ENCODE measurements at places on chromosomes 1 and 21.

- no peak for DNase-seq
Observed at GRCh38 chr1:87224201-87224600, 104.5 kb upstream of the LMO4 start.

DNA sequence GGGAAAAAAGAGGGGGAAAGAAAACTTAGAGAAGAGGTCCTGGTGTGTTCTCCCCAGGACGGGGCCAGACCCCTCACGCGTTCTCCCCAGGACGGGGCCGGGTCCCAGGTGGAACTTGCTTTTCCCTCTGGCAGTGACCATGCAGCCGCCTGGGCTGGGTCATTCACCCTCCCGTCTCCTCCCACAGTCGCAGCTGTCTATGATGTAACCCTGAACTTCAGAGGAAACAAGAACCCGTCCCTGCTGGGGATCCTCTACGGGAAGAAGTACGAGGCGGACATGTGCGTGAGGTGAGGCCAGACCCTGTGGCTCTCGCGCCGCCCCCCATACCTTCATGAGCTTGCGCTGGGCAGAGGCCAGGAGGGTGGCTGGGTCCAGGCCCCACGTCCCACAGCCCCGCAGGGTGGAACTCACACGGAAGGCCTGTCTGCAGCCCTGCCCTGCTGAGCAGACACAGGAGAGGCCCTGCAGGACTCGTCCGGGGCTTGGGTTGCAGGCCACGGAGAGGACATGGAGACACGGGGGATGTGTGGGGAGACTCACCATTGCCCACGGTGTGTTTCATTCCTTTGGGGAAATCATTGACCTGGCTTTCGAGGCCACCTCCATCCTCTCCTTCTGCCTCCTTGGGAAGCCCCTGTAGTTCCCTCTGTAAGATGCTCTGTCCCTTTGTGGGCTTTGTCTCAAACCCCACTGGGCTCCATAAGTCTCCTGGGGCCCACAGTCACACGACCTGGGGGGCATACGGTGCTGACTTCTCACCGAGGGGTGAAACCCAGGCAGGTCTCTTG lies 40.7 kb upstream of the TRAPPC10 start:
- no peak for DNase-seq

DNA sequence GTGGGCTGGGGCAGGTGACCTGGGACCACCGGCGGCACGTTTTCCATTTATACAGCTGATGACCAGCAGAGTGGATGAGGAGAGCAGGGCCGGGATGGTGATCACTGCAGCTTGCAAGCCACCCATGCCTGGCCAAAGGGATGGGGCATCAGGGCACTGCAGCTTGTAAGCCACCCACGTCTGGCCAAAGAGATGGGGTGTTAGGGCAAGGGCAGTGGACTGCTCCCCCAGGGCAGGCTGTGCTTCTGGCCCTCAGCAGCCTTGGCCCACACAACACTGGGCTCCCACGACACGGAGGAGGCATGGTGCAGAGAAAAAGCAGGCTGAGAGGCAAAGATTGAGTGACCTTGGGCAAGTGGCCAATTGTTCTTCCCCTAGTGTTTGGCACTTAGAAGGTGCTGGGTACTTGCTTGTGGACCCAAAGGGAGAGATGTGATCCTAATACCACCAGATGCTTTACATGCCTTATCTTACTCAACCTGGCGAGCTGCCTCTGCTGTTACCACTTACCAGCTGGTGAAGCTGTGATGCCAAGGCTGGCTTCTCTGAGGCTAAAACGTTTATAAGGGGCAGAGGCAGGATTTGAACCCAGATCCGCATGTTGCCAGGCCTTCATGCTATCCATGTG lies 48.3 kb downstream of the TRIM62 start:
- no peak for DNase-seq

GRCh38 chr1:24874056-24874455 lies 56.0 kb downstream of the RUNX3 start:
- no peak for DNase-seq

DNA sequence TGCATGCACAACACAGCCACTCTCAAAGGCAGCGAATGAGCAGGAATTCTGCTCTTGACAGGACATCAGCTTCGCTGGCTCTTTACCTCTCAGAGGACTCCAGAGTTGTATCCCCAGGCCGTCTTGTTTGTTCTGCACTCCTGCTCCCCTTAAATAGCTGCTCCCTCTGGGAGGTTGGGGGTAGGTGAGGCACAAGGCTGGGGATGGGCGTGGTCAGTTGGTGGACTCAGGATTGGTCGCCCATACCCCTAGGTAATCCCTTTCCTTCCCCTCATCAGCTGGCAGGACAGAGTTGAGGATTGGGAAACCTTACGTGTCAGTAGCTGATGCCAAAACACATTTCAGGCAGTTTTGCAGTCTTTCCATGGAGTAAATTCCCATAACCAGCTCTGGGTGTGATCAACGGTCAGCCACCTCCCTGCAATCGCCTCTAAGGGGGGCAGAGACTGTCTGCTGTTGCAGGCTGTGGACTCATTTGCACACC lies at the start of gene PLA2G2A:
Gene PLA2G2A (minus strand): TSS at position 125 of the 484 bp plus-strand sequence. CDS start 845 bp downstream, outside the sequence.
- no peak for DNase-seq

DNA sequence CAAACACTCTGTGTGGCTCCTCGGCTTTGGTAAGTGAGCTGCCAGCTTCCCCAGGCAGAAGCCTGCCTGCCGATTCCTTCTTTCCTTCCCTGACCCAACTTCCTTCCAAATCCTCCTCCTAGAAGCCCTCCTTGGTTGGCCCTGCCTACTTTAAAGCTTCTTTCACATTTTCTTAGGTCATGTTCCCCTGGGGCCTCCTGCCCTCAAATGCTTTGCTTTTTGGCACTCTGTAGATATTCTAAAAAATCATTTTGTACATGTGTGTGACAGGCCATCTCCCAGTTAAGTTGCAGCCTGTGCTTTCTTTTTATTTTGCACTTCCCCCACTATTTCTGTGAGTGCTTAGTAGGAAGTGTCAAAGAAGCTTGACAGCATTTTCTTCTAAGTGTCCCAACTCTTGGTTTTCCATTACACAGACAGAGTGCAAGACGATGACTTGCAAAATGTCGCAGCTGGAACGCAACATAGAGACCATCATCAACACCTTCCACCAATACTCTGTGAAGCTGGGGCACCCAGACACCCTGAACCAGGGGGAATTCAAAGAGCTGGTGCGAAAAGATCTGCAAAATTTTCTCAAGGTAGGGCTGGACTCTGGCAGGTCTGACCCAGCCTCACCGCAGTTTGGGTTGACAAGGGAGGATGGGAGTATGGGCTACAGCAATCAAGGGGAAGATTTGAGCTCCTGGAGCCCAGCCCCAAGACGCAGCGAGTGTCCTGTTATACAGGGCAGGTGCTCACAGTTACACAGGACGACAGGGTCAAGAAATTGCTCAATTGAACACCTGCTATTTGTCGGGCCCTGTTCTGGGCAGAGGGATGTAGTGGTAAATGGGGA lies at the start of gene S100A9:
Gene S100A9 (plus strand): TSS at position 2 of the 838 bp plus-strand sequence. CDS start 430 bp downstream, at position 432.
- no peak for DNase-seq

GRCh38 chr1:180152588-180152987 lies 2.1 kb upstream of the QSOX1 start:
- no peak for DNase-seq

DNA sequence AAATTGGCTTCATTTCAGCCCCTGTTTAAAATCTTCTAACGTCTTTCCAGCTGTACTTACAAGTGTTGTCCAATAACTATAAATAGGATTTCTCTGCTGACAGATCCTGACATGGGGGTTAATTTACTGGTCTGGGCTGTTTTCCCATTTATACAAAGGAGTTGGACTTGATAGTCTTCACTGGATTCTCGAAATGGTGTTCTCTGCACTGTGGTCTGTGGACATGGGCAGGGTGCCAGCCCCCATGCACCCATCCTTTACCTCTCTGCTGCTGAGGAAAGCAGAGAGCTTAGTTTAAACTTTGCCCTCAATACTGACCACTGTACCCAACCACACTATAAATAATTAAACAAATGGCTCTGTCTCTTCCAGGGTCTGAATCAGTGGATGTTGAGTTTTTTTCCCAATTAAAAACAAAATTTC lies 5.2 kb downstream of the DIO1 start:
- DNase-seq, result no peak

- DNase-seq, result no peak
Observed at GRCh38 chr21:31889460-31889859, 16.6 kb downstream of the HUNK start.

DNA sequence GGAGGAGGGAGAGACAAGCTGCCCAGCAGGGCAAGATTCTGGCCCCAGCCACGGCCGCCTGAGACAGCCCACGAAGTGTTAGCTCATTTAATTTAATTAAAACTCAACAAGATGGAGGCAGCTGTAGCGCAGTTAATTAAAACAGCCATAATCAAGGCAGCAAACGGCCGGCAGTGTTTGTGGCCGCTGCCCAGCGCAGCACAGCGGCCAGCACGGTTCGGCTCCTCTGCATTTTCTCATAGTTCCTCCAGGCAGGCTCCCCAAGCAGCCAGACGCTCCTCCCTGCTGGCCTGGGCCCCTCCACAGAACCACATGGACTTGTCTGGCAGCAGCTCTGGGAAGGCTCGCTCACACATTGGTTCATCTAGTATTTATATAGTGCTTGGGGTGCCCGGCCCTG lies 40.0 kb downstream of the PTPRF start:
- DNase-seq, result no peak

DNA sequence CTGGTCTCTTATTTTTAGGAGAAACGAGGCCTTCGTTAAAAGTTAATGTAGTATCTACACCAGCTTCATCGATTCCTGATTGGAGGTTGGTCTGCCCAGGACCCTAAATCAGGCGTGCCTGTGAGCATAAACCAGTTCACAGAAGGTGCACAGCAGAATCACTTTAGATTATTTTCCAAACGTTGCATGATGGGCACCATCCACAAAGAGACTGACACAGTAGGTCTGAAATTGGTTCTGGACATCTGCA lies 256 bp upstream of the TARBP1 start:
- no peak for DNase-seq

GRCh38 chr1:13737398-13737797 lies 37.4 kb downstream of the PRDM2 start:
- no peak for DNase-seq

DNA sequence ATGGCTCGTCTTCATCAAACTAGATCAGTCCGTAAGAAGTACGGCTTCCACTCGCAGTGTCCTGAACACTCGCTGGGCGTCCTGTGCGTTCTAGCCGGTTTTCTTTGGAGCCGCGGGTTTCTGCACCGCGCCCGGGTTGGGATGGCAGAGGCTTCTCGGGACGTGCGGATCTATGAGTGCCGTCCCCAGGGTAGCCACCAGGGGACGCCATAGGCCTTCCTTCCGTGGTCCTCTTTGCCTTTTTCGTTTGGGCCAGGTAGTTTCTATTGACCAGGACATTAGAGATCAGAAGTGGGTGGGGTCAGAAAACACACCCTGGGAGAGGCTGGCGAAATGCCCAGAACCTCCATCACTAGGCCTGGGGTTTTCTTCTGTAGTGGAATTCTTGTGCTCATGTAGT lies 273.8 kb downstream of the FAM72C start:
- DNase-seq, result no peak

GRCh38 chr21:44010429-44010828 lies 1.7 kb upstream of the TRAPPC10 start:
- DNase-seq, result no peak

DNA sequence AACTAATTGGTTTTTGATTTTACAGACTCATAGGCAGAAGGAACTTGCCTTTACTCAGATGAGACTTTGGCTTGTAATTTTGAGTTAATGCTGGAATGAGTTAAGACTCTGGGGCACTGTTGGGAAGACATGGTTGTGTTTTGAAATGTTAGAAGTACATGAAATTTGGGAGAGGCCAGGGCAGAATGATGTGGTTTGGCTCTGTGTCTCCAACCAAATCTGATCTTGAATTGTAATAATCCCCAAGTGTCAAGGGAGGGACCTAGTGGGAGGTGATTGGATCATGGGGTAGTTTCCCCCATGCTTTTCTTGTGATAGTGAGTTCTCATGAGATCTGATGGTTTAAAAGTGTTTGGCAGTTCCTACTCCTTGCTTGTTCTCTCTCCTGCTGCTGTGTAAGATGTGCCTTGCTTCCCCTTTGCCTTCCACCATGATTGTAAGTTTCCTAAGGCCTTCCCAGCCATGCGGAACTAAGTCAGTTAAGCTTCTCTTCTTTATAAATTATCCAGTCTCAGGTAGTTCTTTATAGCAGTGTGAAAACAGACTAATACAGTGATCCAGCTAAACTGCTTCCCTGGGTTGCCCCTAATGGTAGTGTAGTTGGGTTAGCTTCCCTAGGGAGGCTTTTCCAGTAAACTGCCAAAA lies 10.2 kb downstream of the CPT2 start:
- no peak for DNase-seq

- no peak for DNase-seq
Observed at GRCh38 chr1:198936371-198937083, 297.7 kb downstream of the PTPRC start.

- DNase-seq, result no peak
Observed at GRCh38 chr1:188708795-188709535, 1768.7 kb downstream of the BRINP3 start.

DNA sequence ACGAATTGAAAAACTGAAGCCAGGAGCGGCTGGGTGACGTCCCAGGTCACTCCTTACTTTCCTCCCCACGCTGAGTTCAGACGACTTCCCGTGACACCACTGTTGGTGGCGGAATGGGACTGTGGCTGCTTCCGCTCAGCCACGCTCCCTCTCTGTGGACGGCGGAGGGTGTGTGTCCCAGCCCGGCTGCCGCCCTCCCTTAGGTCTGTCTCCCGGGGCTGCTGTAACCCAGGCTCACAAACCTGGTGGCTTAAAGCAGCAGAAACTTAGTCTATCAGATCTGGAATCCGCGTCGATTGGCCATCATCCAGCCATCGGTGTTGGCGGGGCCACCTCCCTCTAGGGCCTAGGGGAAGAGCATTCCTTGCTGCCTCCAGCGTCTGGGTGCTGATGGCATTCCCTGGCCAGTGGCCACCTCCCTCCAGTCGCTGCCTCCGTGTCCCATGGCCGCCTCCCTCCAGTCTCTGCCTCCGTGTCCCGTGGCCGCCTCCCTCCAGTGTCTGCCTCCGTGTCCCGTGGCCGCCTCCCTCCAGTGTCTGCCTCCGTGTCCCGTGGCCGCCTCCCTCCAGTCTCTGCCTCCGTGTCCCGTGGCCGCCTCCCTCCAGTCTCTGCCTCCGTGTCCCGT lies 17.5 kb downstream of the TRPM2 start:
- no peak for DNase-seq

DNA sequence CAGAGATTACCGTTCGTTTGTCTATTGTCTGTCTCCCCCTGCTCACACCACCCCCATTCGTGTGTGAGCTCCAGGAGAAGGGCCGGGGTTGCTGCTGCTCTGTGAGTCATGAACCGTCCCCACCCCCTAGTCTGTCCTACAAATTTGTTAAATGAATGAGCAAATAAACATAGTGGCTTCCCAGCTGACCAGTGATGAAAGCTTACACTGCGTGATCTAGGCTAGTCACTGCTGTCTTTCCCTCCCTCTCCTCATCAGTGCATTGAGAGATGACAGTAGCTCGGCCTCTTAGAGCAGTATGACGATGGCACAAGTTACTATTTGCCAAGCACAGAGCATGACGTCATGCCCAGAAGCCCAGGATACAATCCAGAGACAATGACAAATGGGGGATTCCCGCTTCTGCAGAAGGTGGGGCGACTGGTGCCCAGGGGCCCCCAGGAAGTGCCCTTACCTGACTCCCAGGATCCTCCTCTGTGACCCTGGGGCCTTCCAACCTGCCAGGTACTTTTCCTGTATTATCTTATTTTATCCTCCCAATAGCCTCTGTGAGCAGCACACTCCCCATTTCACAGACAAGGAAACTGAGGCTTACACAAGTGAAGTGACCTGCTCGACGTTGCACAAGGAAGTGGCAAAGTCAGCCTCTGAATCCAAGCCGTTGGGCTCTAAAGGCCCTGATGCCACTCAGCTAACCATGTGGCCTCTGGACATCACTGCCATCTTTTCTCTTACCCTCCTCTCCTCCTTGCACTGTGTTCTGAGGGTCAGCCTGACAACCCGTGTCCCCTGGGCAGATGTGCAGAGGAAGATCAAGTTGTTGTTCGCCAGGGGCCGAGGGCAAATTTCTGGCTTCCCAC lies 8.6 kb upstream of the EPHA2 start:
- no peak for DNase-seq

- DNase-seq, result no peak
Observed at GRCh38 chr1:101051688-101052638, 26.4 kb upstream of the DPH5 start.
